ENCODE measurements at places on chromosomes 1 and 21.

GRCh38 chr1:205542367-205542766, 37.9 kb downstream of the CDK18 start:
- DNase-seq: no peak

- DNase-seq: no peak
These were observed 206.4 kb downstream of the PLD5 start for GRCh38 chr1:242318140-242318539.

GRCh38 chr1:11488966-11489625, 10.1 kb downstream of the DISP3 start:
- DNase-seq: no peak

- DNase-seq: no peak
These were observed 13.5 kb downstream of the NTRK1 start for GRCh38 chr1:156874142-156874541.

DNA sequence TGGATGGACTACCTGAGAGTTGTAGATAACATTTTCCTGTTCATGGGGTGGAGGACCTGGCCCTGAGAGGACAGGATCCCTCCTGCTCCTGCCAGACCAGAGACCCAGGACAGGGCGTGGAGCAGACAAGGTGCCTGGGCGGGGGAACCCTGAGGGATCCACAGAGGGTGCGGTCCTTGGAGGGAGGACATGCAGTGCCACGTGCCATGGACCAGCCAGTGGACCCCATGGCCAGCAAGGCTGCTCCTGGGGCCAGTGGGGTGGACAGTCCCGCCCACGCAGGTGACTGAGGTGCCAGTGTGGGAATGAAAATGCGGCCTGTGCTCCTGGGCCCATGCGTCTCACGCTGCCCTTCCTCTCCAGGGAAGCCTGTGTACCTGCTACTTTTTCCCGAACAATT, 3.6 kb downstream of the RER1 start:
- no peak for DNase-seq

DNA sequence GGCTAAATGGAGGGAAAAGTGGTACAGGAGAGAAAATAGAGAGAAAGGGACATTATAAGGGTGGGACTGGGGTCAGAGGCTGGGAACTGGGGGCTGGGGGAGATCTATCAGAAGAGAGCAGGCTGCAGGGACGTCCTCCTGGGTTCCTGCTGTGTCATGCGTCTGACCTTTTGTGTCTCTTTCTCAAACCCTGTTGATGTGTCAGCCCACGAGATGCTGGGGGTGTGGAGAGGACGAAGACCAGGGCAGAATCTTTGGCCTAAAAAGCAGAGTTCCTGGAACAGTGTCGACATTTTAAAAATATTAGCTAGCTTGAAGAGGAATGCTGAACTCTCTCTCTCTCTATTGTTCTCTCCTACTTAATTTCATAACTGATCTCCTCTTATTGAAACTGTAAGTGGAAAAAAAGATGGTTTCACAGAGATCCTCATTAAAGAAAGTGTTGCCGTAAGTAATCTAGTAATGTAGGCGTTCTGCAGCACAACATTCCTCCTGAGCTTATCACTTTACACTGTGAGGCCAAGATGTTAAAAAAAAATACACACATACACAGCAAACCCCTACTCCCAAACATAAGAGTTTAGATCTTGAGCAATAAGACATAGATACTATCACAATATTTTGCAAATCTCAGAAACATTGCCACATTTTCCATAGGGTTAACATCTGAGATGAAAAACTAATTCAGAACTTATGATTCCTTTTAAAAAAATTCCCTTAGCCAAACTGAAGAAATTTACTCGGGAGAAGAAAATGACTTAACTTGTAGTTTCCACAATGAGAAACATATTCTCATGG, 52.6 kb downstream of the RUNX1 start:
- DNase-seq: no peak

- DNase-seq: no peak
These were observed 13.2 kb downstream of the ODF2L start for GRCh38 chr1:86382878-86383277.

GRCh38 chr1:34842952-34843371, 16.6 kb downstream of the SMIM12 start:
- no peak for DNase-seq

GRCh38 chr1:8340448-8340847, 22.5 kb downstream of the SLC45A1 start:
- DNase-seq: no peak

GRCh38 chr1:243291292-243291691, 35.5 kb downstream of the SDCCAG8 start:
- no peak for DNase-seq

- no peak for DNase-seq
These were observed 81.4 kb downstream of the ETS2 start for GRCh38 chr21:38887062-38887686.

DNA sequence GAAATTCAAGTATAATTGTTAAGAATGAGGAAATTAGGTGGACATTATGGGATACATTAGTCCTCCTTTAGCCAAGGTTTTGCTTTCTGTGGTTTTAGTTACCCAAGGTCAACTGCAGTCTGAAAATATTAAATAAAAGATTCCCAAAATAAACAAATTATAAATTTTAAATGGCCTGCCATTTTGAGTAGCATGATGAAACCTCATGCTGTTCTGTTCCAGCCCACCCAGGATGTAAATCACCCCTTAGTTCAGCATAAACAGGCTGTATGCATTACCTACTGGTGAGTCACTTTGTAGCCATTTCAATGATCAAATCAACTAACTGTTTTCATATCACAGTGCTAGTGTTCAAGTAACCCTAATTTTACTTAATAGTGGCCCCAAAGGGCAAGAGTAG, 132.5 kb upstream of the LYPLAL1 start:
- DNase-seq: no peak
